ENCODE measurements at places on chromosomes 4 and X.
A peak's percentile ranks its signal among the peaks of the same experiment; 100 is the strongest.

- DNase-seq, result no peak
Measured at GRCh38 chr4:39054497-39054896, 7.5 kb upstream of the KLHL5 start.

- DNase-seq, result no peak
Measured at GRCh38 chr4:105451346-105451745, 22.5 kb downstream of the PPA2 start.

DNA sequence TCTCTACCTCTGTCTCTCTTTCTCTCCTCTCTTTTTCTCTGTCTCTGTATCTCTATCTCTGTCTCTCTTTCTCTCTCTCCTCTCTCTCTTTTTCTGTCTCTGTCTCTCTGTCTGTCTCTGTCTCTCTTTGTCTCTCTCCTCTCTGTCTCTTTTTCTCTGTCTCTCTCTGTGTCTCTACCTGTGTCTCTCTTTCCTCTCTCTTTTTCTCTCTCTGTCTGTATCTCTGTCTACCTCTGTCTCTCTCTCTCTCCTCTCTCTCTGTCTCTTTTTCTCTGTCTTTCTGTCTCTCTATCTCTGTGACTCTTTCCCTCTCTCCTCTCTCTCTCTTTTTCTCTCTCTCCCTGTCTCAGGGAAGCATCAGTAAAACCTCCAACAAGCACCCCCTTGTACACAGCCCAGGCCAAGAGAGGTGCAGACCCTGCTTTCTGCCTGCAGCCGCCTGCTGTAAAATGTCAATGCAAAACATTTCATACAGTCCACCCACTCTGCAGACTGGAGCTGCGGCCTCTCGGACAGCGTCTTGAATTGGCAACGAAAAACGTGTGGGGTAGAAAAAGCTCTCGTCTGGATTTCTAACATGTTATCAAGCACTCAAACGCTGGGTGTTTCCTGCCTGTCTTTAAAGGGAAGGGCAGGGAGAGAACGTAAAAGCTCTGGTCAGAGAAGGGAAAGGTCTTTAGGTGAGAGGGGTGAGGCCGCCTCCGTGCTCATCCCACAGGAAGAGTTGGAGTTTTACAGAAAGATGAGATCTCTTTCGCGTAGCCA lies 3.7 kb upstream of the SHOX start:
- DNase-seq, result no peak

- DNase-seq, result no peak
Measured at GRCh38 chrX:45876206-45876605, 669.0 kb downstream of the ZNF674 start.

- no peak for DNase-seq
Measured at GRCh38 chr4:100114909-100115308, 75.4 kb downstream of the DDIT4L start.

GRCh38 chr4:23856630-23857029 lies 33.2 kb downstream of the PPARGC1A start:
- no peak for DNase-seq

- no peak for DNase-seq
Measured at GRCh38 chr4:115537387-115537786, 424.0 kb upstream of the NDST4 start.

GRCh38 chr4:22240814-22241213 lies 275.1 kb downstream of the ADGRA3 start:
- DNase-seq, result no peak

GRCh38 chr4:1018147-1019020 lies 7.0 kb downstream of the FGFRL1 start:
- DNase-seq, result no peak

- DNase-seq, result no peak
Measured at GRCh38 chrX:118286066-118286762, 59.7 kb upstream of the WDR44 start.

GRCh38 chr4:38009949-38010348 lies 49.8 kb downstream of the PTTG2 start:
- no peak for DNase-seq

DNA sequence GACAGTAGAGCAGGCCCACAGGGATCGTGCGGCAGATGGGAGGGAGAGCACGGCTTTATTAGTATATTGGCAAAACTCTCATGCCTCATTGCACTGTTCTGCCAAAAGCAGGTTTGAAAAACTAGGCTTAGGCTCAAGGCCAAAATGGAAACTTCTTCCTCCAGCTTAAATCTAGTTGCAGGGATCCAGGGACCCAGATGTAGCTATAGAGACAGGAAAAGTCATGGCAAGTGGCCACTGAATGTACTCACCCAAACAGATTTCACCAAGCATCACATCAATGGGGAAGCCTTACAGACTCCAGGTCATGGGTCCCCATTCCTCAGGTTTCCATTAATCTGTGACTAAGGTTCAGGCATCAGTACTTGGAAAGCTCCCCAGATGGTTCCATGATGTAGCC lies 149.2 kb downstream of the STK32B start:
- no peak for DNase-seq

DNA sequence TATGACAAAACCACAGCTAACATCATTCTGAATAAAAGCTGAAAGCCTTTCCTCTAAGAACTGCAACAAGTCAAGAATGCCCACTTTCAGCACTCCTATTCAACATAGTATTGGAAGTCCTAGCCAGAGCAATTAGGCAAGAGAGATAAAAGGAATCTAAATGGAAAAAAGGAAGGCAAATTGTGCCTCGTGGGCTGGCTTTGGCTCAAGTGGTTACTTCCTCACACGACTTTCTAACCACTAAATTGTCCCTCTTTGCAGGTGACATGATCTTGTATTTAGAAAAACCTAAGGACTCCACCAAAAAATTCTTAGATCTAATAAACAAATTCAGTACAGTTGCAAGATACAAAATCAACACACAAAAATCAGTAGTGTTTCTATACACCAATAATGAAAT lies 57.2 kb downstream of the SCML2 start:
- DNase-seq, result no peak

GRCh38 chrX:23756165-23756564 lies 13.1 kb upstream of the ACOT9 start:
- DNase-seq, result no peak

- DNase-seq, result no peak
Measured at GRCh38 chr4:55545151-55545550, 1.6 kb downstream of the CLOCK start.

DNA sequence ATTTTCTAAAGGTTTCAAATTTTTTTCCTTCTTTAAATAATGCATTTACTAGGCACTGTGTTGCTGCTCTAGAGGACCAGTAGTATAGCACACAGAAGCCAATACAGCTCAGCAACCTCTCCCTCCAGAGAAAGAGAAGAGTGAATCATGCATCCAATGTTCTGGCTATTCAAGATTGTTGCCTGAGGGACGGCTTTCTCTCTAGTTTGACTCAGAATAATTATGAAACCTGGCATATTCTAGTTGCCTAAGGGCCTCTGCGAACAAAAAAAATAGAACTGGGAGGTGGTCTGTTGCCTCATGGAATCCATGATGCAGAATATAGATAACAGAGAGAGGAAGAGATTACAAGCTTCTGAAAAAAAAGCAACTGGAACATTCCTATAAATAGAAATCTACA lies 1233.3 kb upstream of the PABPC4L start:
- no peak for DNase-seq

DNA sequence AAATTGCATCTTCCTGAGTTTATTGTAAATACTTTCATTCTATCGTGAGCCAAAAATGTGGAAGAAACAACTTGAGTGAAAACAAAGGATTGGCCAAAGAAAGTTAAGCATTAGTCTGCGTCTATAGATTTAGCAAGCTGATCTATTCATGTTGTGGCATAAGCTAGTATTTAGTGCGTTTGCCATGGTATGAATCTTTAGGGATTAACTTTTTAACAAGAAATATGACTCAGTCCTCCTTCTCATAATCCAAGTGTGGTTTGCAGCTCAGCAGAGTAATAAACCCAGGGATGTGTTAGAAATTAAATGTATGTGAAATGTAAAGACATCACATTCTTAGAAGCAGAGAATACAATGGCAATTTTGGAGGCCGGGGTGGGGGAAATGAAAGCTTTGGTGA lies 1110.9 kb downstream of the NLGN4X start:
- DNase-seq, result no peak

DNA sequence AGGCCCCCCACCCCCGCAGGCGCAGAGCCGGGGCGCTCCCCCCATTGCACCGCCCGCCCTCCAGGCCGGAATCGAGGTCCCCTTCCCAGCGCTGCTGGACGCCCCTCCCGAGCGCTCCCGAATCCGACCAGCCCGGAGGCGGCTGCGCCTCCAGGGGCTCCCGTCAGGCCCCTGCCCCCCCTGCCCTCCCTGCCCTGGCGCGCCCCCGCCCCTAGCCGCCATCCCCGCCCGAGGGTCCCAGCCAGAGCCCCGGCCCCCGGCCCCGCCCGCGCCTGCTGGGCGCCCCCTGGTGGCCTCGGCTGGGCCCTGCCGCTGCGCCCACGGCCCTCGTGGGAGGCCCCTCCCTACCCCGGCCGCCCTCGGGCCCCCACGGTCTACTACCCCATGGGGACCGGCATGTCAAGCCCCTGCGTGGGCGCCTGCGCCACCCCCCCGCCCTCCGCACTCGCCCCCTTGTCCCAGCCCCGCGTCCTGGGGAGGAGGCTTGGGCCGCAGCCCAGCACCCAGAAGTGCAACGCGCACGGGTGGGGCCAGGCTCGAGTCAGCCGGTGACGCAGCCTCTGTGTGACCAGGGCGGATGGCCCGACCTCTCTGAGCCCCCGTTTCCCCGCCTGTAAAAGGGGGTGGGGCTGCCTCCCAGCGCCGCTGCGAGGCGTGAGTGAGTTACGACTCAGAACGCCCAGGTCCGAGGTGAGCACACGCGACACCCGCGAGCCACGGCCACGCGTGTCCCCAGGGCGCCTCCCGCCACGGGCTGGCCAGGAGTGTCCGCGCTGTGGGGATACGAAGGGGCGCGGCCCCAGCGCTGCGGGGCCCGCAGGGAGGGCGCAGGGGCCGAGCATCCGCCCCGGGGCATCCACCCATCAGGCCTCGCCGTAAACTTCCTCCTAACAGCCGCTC lies 104.9 kb downstream of the FAM53A start:
- DNase-seq, result peak; percentile 42

DNA sequence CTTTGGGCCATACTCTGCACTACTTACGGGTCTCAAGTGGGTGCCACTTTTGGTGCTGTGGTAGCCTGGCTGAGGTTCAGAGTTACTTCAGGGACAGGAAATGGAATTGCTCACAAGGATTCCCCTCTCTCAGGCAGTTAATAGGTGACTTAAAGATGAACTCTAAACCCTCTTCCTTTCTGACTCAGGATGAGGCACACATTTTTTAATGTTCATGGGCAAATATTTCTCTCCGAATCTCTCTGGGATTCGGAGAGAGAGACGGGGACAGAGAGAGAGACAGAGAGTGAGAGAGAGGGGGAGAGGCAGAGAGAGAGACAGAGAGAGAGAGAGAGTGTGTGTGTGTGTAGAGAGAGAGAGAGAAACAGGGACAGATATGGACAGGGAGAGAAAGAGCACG lies 79.8 kb downstream of the NYX start:
- DNase-seq, result no peak

DNA sequence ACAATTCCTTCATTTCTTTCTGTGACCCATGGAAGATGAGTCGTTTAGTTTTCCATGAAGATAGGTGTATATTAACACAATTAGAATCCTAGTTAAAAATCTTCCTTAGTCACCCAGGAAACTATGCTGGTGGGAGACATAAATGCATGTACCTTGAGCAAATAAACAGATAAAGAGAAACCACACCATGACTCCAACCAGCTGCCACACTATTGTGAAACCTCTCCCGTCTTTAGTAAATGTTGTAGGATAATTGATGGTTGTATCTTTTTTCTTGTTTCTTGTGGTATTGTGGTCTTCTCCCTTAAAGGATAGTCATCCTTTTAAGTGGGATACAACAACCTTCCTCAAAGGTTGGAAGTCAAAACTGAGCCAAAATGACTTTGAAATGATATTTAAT lies 103.8 kb upstream of the LEF1 start:
- no peak for DNase-seq

- DNase-seq, result no peak
Measured at GRCh38 chr4:87366521-87367162, 24.3 kb downstream of the HSD17B11 start.

GRCh38 chrX:101217689-101218088 lies 1.9 kb upstream of the DRP2 start:
- DNase-seq, result no peak

GRCh38 chrX:119871245-119871598 lies 311 bp downstream of the RNF113A start:
- no peak for DNase-seq

DNA sequence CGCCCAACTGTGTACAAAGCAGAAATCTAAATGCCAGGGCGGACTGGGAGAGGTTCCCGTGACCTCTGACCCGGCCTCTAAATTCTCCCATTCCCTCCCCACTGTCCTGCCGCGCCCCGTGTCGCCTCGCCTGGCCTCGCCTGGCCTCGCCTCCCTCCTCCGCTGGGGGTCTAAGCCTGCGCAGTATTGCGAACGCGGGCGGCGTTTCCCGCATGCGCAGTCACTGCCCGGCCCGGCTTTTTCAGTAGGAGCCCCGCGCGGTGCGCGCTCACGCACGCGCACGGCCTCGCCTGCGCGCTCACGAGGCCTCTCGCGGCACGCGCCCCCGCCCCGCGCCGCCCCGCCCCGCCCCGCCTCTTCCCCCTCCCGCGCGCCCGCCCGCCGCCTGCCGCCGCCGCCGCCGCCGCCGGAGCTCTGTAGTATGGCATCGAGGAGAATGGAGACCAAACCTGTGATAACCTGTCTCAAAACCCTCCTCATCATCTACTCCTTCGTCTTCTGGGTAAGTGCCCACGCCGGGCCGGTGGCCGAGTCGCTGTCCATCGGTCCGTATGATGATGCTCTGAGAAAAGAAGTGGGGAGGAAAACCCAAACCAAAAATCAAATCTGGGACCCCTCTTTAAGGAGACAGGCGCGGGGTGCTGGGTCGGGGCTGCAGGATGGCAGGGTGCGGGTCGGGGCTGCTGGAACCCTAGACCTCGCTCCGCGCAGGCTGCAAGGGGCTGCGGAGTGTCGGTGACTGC lies at the start of gene TSPAN7:
Gene TSPAN7 (plus strand): TSS at position 417 of the 743 bp plus-strand sequence. CDS start 5 bp downstream, at position 422.
- DNase-seq, result peak; percentile 10

DNA sequence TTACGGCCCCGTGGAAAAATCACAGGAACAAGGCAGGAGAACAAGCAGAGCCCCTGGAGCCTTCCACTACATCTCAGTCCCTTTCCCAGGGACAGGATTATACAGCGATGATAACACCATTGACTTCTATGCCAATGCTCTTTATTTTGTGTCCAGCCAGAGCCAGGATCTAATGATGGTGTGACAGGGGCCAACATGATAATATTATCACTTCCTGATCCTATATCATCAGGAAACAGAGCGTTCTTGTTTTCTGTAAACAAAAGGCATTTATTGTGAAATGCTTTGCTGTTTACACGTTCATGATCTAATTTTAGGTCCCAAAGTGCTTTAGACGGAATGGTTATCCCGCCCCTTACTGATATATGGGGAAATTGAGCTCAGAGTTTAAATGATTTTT lies 12.8 kb downstream of the TMPRSS11E start:
- no peak for DNase-seq

DNA sequence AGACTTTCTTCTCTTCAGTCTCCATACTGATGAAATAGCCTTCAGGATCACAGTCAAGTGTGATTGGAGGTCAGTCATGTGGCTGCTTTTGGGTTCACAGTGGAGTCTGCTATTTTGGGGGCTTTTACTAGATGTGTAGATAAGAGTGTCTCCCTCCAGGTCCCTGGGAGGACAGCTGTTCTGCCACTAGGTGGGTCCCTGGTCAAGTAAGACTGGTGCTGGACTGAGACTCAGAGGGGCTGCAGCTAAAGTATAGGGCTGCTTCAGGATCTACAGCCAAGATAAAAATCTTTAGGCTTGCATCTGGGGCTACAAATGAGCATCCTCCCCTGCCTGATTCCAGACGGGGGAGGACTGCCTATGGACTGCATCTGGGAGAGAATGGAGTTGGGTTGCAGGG lies 200.7 kb upstream of the ANKRD50 start:
- DNase-seq, result no peak

- no peak for DNase-seq
Measured at GRCh38 chr4:113371111-113371510, 321.7 kb downstream of the ANK2 start.

GRCh38 chr4:107183155-107183774 lies 147.2 kb upstream of the DKK2 start:
- DNase-seq, result peak; percentile 20
